ENCODE measurements at places on chromosomes 3 and 15. TPM values are rescaled to one million over a fixed set of nuclear protein-coding genes. Genes with fewer than 3 reads are reported as not detected.

Gene PAK6
- total RNA-seq = 9.7 TPM

Gene SERF2
- total RNA-seq = 1,060 TPM

Gene CCDC14
- total RNA-seq = 6.8 TPM

Gene PODXL2
- total RNA-seq = 0.94 TPM

Gene ZIC4
- not detected for total RNA-seq

Gene LRTM1
- total RNA-seq = not detected

Gene OR5K2
- not detected for total RNA-seq

Gene AGBL1
- not detected for total RNA-seq

DNA sequence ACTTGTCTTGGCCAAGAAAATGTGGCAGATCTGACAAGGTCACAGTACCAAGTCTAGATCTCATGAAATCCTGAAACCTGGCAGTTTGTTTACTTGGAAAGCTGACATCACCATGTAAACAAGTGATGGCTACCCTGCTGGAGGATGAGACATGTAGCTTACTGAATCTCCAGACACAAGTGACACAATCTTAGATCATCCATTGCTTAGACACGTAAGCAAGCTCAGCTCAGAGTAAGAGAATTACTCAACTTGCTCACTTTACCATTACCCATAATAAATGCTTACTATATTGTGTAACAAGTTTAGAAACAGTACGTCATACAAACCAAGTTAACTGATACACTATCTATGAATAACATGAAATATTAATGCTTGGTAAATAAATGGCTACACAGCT lies 263.8 kb downstream of the TBC1D5 start:
- no peak for DNase-seq

DNA sequence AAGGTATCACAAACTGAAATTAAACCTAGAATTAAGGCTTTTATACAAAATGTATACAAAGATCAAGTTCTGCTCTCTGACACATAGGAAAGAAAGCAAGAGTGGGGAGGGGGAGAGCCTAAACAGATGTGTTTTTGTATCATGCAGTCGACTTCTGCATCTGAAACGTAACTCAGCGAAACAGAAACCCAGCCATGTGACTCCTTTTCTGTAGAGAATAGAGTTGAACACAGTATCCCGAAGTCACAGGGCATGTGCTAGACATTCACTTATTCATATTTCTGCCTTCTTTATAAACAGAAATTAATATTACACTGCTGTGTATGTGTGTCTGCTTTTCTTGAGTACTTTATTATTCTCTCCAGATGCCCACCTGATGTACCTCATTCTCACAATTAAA lies 121.0 kb downstream of the PDZRN3 start:
- DNase-seq = no peak

DNA sequence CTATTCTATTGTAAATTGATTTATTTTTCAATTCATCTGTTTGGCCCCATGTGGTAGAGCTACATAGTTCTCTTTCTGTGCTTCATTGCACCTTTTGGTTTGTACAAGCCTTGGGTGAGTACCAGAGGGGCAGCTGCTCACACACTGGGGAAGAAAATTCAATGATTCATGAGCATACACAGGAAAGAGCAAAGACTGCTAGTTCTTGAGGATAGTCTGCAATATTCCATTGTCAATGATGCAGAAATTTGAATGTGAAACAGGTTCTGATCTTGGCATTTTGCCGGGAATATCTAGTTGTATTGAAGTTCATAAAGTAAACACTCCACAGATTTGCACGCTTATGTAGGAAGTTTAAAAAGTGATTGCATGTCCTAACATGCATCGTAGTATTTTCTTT lies 304.6 kb downstream of the NAALADL2 start:
- DNase-seq = no peak

DNA sequence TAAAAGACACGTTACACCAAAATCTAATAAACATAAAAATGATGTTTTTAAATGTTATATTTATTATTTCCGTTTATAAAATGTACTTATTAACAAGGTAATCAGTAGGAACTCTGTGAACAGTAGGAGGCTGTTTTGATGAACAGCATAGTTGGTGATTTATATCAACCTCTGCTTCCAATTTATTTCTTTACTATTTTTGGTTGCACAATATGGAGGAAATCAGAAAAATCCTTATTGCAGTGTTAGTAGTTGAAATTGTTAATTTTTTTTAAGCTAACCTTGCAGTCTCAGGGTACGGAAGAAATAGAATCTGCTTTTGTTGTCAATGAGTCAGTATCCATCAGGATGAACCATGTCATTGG lies 5.0 kb upstream of the SNX22 start:
- no peak for DNase-seq

DNA sequence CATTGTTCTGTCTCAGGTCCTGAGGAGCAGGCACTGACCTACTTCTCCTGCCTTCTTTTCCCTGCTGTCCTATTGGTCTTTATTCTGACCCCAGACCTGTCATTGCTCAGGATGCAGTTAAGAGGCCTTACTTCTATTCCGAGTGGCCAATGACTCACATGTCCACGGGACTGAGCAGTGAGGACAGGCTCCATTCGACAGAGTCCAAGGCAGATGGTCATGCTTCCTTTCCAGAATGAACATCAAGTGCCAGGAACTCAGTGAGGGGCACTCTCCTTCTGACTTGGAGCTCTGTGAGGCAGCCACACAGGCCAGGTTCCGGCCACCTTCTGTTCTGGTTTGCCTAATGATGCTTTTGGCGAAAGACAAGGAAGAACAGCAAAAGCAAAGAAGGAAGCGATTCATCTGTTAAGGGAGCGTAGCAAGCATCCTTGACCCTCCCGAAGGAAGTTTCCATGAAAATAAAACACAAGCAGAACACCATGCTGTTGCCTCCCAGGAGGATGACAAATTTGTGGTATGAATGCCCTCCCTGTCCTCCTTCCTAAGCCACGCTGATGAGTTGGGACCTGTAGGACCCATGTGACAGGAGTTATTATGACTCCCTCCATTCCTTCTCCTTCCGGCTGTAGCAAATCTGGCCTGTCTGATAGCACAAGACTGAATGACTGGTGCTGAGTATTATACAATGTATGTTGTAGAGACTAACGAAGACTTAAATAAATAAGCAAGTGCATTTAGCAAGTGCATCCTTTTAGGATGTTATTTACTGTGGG lies 14.4 kb upstream of the TPRG1 start:
- no peak for DNase-seq

- DNase-seq = no peak
Observed at GRCh38 chr15:73621286-73621826, 11.8 kb downstream of the NPTN start.

- DNase-seq = no peak
Observed at GRCh38 chr3:9396301-9396631, 1.1 kb upstream of the SETD5 start.

GRCh38 chr3:177177749-177178221 lies 19.5 kb downstream of the TBL1XR1 start:
- no peak for DNase-seq

DNA sequence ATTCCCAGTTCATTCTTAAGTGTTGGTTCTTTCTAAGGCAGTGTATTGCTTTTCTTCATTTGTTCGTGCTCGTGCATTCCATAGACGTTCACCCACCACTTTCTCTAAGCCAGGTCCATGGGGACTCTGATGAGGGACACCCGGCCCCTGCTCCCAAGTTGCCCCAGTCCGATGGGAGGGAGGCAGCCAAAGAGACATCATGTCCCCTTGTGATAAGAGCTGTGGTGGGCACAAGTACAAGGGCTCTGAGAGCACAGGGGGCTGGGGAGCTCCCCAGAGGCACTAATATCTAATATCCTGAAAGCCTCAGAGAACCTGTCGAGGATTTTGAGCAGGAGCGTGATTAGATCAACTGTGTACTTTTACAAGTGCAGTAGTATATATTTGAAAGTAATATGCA lies 6.3 kb downstream of the SPSB4 start:
- DNase-seq = no peak

DNA sequence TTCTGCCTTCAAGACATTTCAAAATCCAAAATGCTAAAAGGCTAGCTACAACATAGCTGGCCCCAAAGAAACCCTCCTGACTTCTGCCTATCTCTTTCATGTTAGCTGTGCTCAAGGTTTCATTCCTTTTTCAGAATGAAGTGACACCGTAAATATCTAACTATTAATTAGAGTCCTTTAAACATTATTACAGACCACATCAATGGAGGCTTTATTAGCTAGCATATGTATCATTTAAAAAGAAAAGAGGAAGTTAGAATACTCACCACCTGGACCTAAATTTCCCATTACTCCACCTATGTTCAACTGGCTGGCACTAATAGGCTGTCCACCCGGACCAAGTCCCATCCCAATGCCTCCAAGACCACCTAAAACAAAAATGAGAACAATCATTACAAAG lies 24.6 kb downstream of the MYEF2 start:
- no peak for DNase-seq

Data from Right ventricle myocardium superior (tissue), 1 donor.